Dermis microvascular lymphatic vessel endothelial cell (primary cell): ENCODE measurements at places on chromosomes 13 and 19. TPM values are rescaled to one million over a fixed set of nuclear protein-coding genes. Genes with fewer than 3 reads are reported as not detected.

FBN3 gene
- not detected in 2 replicates for total RNA-seq

DNA sequence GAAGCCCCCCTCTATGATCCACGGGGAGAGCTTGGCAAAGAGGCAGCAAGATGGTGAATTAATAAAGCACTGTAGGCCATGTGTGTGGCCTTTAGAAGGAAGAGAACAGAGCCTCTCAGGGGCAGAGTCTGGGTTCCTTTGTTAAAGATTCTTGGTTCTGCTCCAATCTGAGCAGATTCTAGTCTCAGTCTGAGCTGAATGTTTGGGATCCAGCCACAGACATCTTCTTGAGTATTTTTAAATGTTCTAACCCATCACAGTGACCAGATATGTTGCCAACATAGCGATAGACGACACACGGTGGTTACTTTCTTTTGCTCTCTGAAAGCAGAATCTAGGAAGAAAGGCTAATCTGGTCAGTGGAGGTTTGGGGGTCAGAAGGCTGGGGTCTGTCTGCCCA, 147.5 kb upstream of the GPR12 start:
- DNase-seq = no peak

- no peak for DNase-seq
These were observed 67.0 kb downstream of the ABCC4 start for GRCh38 chr13:95234242-95234641.

DNA sequence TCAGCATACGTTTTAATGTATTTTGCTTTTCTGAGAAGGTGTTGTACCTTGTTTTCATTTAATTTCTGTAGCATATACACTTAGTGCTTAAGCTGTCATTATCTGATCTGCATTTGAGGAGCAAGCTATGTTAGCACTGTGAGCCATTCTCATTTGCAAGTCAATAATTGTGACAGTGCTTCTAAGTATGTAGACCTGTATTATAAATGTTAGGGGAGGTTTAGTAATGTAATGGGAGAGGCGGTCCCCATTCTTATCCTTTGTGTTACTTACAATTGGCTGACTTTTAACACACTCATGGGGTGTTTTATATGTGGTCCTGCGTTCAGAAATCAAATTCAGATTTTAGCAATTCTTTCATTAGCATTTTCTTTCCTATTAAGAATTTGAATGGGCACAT, 90.2 kb downstream of the GPC6 start:
- no peak for DNase-seq

ADGRE1 gene
- total RNA-seq = not detected in 2 replicates

DNA sequence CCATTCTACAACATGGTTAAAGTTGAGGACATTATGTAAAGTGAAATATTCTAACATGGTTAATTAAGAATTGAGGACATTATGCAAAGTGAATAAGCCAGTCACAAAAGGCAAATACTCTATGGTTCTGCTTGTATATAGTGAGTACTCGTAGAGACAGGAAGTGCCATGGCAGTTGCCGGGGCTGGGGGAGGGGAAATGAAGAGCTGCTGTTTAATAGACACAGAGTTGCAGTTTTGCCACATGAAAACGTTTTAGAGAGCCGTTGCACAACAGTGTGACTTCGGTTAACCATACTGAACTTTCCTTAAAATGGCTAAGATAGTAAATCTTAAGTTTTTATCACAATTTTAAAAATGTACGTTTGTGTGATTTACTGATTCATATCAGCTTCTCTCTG, 176.9 kb downstream of the SHISA2 start:
- no peak for DNase-seq

DNA sequence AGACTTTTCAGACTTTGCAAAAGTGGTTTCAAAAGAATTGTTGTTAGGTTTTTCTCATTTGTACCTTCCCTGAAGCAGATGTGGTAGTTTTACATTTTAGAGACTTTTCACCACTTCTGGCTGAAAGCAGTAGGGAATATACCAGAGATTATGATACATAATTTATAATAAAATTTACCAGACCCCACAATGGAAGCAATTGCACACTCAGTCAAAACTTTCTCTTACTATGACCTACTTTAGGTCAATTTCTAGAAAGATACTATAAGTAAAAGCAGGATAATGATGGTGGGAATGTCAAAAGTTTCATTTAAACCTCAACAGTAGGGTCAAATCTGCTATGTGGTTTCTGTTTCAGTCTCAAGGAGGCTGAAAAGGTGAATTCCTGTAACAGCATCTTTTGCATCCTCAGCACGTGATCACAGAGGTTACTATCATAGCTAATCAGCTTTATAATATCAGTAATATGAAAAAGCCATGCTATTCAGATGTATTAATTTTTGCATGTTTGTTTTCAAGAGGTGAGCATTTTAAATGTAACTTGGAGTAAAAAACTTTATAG, 26.9 kb downstream of the PCCA start:
- DNase-seq = no peak

DNA sequence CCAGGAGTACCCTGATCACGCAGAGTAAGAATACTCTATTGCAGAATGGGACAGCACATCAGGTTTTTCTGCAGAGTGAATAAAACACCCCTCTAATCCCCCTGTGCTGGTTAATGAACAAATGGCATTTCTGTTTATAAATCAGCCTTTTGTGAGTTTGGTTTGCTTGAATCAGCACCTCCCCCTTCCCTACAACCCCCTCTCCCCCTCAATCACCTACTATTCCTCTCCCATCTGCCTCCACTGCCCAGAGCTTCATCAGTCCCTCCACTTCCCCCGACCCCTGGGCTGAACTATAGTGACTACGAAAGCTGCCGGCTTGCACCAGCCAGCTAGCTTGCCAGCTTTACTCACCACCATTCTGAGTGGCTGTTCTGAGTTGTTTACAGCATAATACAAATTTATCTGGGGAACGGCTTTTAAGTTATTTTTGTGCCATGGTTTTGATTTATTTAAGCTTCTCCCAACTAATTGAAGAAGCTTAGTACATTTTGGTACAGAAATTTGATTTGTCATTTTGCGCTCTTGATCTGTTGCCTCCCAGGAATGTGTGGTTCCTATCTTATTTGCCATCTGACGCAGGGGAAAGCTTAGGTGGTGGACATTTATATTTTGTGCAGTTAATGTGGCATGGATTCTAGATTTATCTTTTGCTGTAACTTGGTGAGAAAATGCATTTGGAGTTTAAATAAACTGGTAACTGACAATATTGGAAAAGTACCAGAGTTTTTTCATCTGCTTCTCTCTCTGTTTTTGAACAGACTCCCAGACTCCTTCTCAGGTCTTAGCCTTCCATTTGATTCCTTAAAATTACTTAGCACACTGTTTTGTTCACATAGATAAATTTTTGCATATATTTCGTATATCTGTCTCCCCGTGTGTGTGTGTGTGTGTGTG, 41.7 kb upstream of the WDFY2 start:
- DNase-seq = no peak

DNA sequence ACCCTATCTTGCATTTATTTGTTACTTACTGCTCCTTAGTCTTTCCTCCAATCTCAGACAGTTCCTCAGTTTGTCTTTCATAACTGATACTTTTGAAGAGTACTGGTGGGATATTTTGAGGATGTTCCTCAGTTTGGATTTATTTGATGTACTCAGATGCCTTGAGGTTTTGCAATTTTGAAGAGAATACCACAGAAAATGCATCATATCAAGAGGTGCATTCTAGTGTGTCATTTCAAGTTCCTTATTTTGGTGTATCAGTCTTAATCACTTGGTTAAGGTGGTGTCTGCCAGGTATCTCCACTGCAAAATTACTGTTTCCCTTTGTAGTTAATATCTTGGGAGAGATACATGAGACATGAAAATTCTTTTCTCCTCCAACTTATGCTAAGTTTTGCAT, 75.1 kb downstream of the URI1 start:
- no peak for DNase-seq

- DNase-seq = no peak
These were observed 10.1 kb downstream of the TDRD3 start for GRCh38 chr13:60407095-60407494.

COL5A3 gene
- total RNA-seq = 0.13 and 0.25 TPM in 2 replicates

ZNF726 gene
- total RNA-seq = 3.5 and 4.6 TPM in 2 replicates

- DNase-seq = peak; percentile 19
These were observed 1.0 kb upstream of the PGLS start for GRCh38 chr19:17510220-17510993.

- no peak for DNase-seq
These were observed 2.1 kb upstream of the CEACAM7 start for GRCh38 chr19:41689993-41690800.

- peak; percentile 72 for DNase-seq
These were observed 73.4 kb downstream of the RYR1 start for GRCh38 chr19:38506723-38507550.

ZIC5 gene
- total RNA-seq = under 0.01 TPM in 2 replicates

- DNase-seq = no peak
These were observed 793.7 kb upstream of the PRR20A start for GRCh38 chr13:56347014-56347413.

TMC4 gene
- 0.25 TPM in 1 of 2 replicates, not detected in the other for total RNA-seq

DNA sequence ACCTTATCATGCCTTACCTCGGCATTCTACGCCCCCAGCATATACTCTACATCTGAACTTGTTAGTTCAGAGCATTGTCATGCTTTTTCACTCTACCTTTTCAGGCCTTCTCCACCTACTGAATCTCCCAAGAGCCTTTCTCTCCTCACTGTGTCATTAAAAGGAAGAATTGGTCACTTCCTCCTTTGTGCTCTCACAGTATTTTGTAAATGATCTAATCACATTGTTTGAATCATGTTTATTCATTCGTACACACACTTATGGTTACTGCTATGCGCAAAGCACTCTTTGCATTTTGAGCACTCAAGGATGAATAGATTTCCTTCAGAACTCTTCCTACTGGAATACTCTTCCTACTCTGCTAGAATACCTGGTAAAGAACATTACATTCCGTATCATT, 15.8 kb upstream of the ELF1 start:
- peak; percentile 77 for DNase-seq

GRCh38 chr19:4803736-4804695, 12.5 kb downstream of the FEM1A start:
- peak; percentile 70 for DNase-seq

GRCh38 chr13:51684076-51684475, 99.8 kb downstream of the WDFY2 start:
- no peak for DNase-seq
